ENCODE measurements at places on chromosomes 16 and 17.

GRCh38 chr16:82192665-82193064 is 22.6 kb upstream of the MPHOSPH6 start:
- DNase-seq: no peak

GRCh38 chr16:19936441-19936840 is 51.8 kb upstream of the GPRC5B start:
- no peak for DNase-seq

GRCh38 chr17:79218175-79218824 is 143.7 kb downstream of the ENGASE start:
- no peak for DNase-seq

- DNase-seq: peak; percentile 92
Observed at GRCh38 chr17:65287040-65287439, 149.9 kb downstream of the RGS9 start.

- peak; percentile 97 for DNase-seq
Observed at GRCh38 chr17:42554250-42555121, 1.8 kb downstream of the HSD17B1 start.

DNA sequence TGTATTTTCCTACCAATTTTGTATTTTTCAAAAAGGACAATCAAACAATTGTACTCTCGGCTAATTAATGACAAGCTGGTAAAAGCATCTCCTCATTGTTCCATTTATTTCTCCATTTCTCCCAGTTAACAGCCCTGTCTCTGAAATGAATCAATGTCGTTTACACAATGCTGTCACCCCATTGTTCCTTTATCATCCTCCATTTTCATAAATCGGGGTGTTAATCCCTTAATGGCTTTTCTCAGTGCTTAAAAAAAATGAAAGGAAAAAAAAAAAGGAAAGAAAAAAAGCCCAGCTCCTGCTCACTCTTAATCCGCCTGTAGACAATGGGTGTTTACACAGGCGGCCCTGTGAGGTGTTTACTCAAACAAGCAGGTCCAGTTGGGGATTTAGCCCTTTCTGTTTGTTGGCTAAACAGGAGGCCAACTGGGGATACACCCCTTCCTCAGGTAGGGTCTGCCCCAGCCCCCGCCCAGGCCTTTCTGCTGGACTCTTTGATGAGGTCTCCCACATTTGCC is 86.8 kb upstream of the SALL1 start:
- no peak for DNase-seq

DNA sequence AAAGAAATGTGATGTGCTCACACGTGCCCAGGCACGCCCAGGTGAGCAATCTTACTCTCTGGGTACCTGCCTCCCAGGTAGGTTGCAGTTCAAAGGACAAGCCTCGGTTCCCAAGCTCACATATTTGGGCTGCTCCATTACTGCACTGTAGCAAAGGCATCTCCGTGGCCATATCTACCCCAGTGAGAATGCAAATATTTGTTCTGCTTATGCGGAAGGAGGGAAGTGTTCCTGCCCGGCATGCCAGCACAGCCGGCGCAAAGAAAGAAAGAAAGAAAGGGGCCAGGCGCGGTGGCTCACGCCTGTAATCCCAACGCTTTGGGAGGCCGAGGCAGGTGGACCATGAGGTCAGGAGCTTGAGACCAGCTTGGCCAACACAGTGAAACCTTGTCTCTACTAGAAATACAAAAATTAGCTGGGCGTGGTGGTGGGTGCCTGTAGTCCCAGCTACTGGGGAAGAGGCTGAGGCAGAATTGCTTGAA is 30.7 kb downstream of the SLC43A2 start:
- no peak for DNase-seq

GRCh38 chr17:34391241-34391640 is 28.2 kb upstream of the CCL1 start:
- DNase-seq: peak; percentile 59

DNA sequence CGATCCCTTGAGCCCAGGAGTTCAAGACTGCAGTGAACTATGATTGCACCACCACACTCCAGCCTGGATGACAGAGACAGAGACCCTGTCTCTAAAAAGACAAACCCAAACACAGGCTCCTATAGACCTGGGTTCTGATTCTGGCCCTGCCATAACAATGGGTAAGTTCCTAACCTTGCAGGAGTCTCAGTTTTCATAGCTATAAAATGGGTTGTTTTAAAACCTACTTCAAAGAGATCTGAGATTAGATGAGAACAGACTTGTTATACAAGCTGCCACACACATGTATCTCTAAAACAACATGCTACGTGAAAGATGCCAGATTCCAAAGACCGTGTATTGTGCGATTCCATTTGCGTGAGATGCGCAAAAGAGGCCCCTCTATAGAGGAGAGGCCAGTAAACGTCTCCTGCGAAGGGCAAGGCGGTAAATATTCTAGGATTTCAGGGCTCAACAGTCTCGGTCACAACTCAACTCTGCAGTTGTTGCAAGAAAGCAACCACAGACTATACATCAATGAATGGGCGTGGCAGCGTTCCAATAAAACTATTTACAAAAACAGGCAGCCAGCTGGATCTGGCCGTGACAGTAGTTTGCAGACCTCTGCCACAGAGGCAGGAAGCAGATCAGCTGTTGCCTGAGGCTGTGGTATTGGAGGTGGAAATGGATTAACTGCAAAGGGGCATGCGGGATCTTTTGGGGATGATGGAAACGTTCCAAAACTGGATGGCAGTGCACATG is 5.9 kb downstream of the CORO7 start:
- DNase-seq: no peak

DNA sequence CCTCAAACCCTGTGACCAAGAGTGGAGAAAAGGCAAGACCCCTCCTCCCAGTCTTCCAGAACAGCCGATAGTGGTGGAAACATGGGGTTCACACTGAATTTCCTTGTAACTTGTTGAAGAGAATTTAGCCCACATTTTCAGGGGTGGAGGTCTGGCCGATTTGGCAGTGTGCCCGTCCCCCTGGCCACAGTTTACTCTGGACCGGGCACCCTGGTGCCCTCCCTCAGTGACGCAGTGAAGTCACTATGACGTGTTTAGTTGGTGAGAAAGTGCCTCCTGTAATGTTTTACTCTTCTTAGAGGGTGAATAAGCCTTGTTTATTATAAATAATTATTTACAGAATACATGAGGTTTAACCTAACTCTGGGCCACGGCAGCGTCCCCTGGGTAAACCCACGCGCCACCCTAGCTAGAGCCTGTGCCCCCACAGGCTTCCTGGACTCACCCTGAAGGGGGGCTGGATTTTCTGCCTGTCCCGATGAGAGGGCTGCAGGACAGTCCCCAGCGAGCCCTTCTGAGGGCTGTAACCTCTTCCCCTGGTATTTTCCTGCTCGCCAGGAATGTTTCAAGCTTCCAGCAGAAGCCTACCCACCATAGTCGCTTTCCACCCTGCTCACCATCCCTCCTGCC is 316.9 kb downstream of the SEC14L1 start:
- DNase-seq: no peak

GRCh38 chr16:86995456-86995855 is 321.7 kb downstream of the C16orf95 start:
- no peak for DNase-seq
